ENCODE measurements at places on chromosomes 5 and 9.
A peak's percentile ranks its signal among the peaks of the same experiment; 100 is the strongest.

- DNase-seq = peak; percentile 45
Measured at GRCh38 chr5:103894882-103895281, 332.3 kb upstream of the NUDT12 start.

GRCh38 chr5:34915856-34916192, 313 bp downstream of the BRIX1 start:
- no peak for DNase-seq

DNA sequence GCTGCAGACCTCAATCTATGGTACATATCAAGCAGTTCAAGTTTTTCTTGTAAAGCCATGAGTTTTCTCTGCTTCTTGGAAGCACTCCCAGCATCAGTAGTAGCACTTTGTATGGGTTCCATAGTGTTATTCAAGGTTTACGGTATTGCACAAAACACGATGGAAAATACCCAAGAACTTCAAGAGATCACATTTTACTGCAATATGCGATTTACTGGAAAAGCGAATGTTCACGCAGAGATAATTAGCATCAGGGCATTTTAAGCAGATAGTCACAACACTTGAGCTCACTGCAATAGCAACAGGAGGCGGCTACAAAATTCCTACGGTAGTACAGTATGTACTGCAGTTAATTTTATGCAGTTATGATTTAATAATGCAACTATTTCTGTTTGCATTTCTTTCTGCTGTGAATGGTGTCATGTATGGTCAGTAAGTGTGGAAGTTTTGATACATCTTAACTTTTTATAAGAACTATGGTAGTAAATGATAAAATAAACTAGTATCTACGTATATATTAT, 200.8 kb downstream of the SMARCA2 start:
- DNase-seq = no peak

DNA sequence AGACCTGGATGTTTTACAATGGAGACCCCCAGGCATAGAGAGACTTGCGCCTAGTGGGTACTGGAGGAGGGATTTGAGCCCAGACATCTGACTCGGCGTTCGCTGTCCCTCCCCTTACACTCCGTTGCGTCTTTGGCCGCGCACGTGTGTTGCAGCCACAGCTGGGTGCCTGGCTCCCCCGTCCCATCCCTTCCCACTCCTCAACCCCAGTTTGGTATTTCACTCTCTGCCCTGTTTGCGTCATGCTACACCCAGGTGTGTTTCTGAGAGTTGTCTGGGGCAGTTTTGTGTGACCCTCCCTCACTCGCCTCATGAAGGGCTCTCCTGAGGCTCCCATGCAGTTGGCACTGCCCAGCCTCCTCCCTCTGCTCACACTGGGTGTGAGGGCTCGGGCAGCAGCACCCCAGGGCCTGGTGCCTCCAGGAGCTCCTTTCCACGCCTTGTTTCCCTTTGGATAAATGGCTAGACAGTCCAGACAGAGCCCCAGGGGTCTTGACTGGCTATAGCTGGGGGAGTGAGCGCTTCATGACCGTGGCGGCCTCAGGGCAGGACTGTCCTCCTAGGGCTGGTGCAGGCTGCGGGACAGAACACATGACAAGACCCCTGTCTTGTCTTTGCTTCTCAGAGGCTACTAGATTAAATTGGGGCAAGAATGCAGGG, 13.6 kb downstream of the TCF7 start:
- no peak for DNase-seq

- no peak for DNase-seq
Measured at GRCh38 chr5:81192373-81192750, 40.8 kb upstream of the CKMT2 start.

- no peak for DNase-seq
Measured at GRCh38 chr5:135041726-135042125, 7.7 kb upstream of the PITX1 start.

DNA sequence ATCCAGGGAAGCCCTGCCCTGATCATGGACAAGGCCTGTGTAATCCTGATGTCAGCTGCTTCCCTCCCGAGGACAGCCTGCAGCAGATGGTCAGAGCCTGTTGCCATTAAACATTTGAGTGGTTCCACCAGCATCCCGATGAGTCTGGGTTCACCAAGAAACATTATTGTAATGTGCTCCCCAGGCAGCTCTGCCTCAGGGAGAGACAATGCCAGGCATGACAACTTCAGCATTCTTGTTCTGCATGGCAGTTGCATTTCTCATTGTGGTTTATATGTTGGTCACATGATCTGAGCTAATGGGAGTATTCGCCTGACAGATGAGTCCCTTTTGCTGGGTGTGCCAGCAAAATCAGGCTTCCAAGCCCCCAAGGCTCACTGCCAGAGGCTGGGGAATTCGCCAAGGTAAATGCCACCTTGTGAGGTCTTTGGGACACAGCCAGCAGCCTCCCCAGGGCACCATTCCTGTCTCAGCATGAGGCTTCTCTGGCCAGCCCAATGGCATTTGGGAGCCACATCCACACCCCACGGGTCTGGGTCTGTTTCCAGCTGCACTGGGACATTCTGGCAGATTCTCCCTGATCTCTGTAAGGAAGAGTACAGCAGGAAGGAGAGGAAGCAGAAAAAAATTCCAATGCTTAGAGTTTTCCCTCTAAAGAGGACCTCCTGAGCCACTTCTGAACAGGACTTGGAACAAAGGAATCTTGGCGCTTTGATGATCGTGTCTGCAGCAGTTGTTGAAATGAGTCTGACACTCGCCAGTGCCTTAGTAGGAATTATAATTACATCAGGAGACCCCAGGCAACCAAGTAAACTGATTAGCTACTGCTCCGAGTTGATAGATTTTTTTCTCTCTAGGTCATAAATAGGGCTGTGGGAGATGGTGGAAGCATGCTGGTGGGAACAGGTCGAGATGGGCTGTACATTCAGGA, 18.7 kb downstream of the KCNIP1 start:
- DNase-seq = no peak

- no peak for DNase-seq
Measured at GRCh38 chr5:154133591-154133990, 56.9 kb upstream of the GALNT10 start.

GRCh38 chr9:97964901-97965300, 18.2 kb upstream of the ANP32B start:
- DNase-seq = no peak
